ENCODE measurements at places on chromosomes 5 and 9. TPM values are rescaled to one million over a fixed set of nuclear protein-coding genes. Genes with fewer than 3 reads are reported as not detected.

- DNase-seq: no peak
Observed at GRCh38 chr5:158434749-158435148, 575.8 kb upstream of the CLINT1 start.

GRCh38 chr5:31863991-31864411 lies 225.1 kb downstream of the PDZD2 start:
- DNase-seq: no peak

The PRDM9 gene
- 0.15 TPM for polyA plus RNA-seq

- DNase-seq: no peak
Observed at GRCh38 chr5:94916619-94917018, 298.1 kb downstream of the SLF1 start.

The SLC6A19 gene
- polyA plus RNA-seq: 67.4 TPM

DNA sequence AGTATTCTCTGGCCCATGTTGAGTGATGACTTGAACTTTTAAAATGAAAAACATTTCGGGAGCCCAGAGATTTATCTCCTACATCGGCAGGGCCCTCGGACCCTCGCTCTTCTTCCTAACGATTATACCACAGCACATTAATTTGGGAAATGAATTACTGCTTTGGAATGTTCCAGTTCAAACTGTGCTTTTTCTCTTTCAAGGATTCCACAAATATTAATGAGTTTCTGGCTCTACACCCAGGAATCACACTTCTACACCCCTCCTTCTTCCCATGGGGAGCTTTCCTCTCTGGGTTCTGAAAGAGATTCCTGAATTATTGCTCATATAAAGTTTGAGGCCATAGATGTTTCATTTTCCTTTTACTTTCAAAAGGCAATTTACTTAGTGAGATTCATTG lies 41.2 kb downstream of the NSG2 start:
- no peak for DNase-seq

The MAP3K1 gene
- 103 TPM for polyA plus RNA-seq

All from left kidney (tissue), 8 donors.